ENCODE measurements at places on chromosomes 12 and 14.
A peak's percentile ranks its signal among the peaks of the same experiment; 100 is the strongest.

GRCh38 chr14:27387463-27387862, 789.6 kb upstream of the NOVA1 start:
- no peak for DNase-seq

DNA sequence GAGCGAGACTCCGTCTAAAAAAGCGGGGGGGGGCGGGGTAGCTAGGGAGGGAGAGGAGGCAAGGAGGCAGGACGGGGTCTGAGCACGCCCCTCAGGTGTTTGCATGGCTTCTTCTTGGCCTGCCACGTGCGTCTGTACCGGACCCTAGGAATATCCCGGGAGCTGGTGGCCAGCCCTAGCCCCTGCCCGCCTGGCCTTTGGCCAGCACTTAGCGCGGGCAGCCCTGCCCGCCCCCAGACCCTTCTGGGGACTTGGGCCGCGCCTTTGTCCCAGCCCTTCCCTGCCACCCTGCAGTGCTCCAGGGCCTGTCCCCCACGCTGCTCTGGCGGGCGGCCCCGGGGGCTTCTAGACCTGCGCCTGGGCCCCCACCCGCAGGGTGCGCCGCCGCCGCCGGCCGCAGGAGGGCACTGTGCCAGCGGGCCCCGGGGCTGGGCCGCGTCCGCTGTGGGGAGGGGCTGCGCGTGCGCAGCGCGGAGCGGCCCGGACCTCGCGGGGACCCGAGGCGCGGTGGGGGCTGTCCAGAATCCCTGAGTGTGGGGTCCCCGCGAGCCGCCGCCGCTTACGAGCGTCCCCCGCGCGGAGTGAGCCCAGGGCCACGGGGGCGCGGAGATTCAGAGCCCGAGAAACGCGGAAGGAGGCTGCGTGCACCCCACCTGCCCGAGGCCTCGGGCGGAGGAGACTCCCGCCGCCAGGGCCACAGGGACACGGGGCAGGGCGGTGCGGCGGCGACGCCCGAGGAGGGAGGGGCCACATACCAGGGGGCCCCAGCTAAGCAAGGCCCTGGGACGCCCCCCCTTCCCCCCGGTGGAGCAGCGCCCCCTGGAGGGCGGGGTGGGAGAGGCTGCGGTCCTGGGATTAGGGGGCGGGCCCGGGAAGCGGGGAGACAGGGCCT, 21.0 kb downstream of the SLC25A29 start:
- DNase-seq, result peak; percentile 52

DNA sequence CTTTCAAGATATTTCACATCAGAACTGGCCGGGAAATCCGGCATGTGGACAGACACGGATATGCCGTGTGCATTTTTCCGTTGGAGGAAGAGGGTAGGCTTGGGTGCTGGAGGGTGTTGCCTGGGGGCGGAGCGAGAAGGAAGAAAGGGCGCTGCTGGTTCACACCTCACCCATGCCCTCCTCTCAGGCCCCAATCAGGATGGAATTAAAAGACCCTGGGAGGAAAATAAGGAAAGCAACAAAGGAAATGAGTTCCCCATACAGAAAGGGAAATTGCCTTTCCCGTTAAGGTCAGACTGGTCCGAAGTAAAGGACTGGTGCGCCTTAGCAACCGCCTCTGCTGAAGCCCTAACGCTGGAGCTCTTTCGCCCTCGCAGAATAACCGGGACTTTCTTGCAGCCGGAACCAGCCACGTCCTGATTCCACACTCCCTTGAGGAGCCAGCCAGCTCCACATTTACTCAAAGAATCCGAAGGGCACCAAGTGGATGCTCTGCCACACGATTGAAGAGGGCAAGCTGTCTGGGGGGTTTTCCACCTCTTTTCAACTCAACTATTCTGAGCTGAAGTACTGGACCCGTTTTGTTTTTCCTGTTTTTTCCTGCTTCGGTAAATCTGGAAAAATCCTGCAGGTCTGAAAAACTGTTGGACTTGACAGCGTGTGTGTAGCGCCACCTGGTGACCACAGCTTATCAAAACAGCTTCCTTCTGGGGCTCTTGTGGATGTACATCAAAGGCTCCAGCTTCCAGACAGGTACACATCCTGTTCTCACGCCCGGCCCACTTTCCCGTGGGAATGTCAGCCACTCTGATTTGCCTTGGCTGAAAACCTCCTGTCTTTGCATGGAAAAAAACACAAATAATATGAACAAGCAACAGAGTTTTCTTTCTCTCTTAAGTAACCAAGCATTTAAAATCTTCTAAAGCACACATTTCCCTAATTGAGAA, 37.6 kb upstream of the BCL2L14 start:
- DNase-seq, result peak; percentile 78

DNA sequence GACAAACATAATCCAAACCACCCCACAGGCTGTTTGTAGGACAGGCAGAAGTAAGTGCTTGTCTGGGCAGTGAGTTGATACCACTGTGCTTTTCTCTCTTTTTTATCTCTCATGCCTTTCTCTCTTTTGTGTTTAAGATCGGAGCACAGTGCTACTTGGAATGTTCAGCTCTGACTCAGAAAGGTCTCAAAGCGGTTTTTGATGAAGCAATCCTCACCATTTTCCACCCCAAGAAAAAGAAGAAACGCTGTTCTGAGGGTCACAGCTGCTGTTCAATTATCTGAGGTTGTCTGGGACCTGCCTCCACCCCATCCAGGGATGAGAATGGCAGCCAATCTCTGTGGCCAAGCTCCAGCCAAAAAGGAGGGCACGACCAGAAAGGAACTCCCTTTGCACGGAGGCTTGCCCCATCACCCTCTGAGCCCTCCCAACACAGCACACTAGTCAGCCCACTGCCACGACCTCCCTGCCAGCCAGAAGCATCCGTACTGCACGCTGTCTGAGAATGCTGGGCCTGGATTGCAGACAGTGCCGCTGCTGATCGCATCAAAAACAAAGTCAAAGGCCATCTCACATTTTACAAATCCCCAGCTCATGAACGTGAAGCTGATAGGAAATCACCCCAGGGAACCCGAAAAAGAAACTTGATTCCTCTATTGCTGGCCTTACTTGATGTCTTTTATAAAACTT, 27.8 kb downstream of the GPHB5 start:
- DNase-seq, result no peak

GRCh38 chr14:103104389-103104653, 9.8 kb downstream of the EXOC3L4 start:
- no peak for DNase-seq
